Activated effector memory CD4-positive, alpha-beta T cell treated with anti-CD3 and anti-CD28 coated beads, Interleukin-2, amount 50 U/mL, for 16 hours (primary cell): ENCODE measurements at places on chromosomes 5 and 9.
A peak's percentile ranks its signal among the peaks of the same experiment; 100 is the strongest.

- no peak for DNase-seq
These were observed 734.5 kb upstream of the NUDT12 start for GRCh38 chr5:104297076-104297475.

DNA sequence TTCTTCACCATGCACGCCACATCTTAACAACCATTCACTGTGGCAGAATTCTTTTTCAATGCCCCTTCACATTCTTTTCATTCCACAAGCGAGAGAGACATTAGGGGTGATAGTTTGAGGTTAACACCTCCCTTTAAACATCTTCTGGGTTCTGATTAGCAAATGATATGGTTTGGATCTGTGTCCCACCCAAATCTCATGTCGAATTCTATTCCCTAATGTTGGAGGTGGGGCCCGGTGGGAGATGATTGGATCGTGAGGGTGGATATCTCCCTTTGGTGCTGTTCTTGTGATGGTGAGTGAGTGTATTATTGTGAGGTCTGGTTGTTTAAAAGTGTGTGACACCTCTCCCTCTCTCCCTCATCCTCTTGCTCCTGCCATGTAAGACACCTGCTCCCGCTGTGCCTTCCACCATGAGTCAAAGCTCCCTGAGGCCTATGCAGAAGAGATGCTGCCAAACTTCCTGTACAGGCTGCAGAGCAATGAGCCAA is 46.1 kb upstream of the RAI14 start:
- DNase-seq = no peak

GRCh38 chr5:78540335-78541085 is 108.1 kb downstream of the LHFPL2 start:
- no peak for DNase-seq

DNA sequence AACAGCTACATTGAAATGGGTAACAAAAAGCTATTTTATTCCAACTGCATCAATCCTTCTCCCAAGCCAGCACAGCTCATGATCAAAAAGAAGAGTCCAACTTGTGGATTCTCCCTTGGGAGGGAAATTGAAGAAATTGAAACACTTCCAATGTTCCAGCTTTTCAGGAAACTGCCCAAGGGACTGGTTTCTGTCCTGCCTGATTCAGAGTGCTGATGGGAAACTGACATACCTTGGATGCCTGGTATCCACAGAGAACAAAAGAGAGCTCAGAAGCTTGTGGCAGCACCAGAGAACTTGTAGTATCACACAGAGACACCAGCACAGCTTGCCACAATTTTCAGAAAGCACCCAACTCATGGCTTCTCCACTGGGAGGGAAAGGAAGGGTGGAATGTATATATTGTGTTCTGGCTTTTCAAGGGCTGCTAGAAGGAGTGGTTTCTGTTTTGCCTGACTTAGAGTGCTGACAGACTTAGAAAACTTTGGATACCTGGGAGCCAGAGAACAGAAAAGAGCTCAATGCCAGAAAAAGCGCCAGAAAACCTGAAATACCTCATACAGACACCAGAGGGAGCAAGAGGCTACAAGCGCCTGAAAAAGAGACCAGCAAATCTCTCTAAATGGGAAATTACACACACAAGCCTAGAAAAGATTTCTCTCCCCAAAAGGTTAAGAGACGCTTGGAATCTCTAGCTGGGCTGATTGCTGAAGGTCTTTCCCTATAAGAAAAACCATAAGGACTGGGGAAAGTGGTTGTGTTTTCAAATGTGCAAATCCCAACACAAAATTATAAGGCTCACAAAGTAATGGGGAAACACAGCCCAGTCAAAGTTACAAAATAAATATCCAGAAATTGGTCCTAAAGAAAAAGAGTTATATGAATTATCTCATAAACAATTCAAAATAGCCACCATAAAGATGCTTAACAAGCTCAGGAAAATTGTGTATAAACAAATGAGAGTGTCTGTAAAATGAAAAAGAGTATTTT is 178.8 kb downstream of the SPOCK1 start:
- DNase-seq = no peak

DNA sequence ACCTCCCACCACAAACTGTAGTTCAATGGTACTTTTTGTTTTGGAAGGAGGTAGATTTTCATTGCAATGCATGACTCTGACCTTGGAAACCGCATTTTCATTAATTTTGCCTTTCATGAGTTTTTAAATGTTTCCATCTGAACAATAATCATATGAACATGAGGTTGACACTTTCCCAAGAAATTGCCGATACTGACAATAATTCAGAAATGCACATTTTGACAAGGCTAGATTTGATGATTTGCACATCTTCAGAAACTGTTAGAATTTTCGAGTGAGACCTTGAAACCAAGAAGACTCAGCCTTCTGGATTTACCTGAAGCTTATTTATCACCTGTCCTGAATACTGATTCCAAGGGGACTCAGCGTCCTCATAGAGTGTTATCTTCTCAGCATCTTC is 93.8 kb upstream of the NTRK2 start:
- DNase-seq = no peak

DNA sequence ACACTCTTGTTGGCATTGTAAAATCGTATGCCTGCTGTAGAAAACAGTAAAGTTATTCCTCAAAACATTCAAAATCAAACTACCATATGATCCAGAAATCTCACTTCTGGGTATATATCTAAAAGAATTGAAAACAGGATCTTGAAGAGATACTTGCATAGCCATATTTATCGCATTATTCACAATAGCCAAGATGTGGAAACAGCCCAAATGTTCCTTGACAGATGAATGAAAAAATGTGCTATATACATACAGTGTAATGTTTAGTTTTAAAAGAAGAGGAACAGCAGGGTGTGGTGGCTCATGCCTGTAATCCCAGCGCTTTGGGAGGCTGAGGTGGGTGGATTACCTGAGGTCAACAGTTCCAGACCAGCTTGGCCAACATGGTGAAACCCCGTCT is 234.1 kb upstream of the DAB2 start:
- DNase-seq = no peak

DNA sequence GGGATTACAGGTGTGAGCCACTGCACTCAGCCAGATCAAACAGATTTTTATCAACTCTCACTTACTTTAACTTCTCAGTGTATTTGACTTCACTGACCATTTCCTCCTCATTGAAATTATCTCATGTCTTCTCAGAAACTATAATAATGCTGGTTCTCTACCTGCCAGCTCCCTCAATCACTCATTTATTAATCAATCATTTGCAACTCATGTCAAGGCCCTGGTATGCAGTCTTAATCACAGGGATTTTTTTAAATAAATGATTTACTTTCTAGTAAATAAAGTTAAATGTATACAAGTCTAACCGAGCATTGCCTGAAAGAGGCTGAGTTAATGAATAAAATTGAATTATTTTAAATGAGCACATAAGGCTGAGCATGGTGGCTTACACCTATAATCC is 63.3 kb downstream of the PLPP1 start:
- no peak for DNase-seq

DNA sequence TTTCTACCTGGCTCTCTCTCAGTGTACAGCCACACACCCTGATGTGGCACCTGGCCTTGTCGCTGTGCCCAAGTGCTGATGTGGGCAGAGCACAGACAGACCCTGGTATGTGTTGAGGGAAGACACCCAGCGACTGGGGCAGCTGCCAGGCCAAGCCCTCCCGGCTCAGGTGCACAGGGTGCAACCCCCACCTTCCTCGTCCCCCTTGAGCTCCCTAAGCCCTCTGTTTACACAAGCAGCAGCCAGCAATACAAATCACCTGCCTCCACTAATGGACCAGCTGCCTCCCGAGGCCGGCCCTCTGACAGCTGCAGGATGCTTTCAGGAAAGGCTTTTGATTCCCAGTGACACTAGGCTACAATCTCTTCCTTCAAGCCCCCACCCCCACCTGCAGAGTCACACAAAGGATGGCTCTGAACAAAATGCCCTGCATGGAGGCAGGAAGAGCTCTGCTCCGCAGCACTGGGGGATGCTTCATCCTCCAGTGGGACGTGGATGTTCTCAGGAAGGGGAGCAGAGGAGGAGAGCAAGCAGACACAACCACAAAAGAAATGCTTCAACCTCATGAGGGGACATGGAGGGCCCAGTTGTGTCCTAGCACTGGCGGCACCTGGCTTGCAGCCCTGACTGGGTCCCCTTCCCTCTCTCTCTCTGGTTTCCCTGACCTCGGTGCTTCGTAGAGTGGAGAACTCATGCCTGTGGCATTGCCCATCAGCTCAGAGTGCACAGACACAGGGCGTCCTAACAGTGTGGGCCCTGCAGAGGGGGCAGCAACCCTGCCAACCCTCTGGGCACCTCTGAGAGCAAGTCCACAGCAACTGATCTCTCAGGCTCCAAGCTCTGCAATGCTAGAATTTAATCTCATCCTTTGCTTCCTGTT is 140.8 kb downstream of the BARX1 start:
- DNase-seq = peak; percentile 51

DNA sequence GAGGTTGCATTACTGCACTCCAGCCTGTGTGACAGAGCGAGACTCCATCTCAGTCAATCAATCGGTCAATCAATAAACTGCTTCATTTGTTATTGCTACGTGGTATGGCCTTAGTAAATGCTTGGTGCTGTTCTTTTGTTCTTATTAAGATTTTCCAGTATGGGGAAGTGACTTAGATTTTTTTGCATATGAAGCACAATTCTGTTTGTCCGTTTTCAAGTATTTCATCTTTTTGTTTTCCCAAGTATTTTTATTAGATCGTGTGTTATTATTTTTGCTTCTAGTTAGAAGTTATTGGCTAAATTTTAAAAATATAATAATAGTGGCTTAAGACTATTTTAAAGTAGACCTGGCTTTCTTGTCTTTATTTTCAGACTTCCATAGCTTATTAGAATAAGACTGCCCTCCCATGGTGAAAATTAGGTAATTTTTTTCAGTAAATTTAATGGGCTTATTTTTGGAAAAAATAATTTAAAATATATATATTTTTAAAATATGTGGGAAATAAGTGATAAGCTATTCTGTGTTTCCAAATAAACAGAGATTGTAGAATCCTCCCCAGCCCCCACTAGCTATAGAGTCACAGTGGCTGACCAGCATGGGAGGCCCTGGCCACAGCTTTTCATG is 14.7 kb upstream of the OMD start:
- DNase-seq = no peak

DNA sequence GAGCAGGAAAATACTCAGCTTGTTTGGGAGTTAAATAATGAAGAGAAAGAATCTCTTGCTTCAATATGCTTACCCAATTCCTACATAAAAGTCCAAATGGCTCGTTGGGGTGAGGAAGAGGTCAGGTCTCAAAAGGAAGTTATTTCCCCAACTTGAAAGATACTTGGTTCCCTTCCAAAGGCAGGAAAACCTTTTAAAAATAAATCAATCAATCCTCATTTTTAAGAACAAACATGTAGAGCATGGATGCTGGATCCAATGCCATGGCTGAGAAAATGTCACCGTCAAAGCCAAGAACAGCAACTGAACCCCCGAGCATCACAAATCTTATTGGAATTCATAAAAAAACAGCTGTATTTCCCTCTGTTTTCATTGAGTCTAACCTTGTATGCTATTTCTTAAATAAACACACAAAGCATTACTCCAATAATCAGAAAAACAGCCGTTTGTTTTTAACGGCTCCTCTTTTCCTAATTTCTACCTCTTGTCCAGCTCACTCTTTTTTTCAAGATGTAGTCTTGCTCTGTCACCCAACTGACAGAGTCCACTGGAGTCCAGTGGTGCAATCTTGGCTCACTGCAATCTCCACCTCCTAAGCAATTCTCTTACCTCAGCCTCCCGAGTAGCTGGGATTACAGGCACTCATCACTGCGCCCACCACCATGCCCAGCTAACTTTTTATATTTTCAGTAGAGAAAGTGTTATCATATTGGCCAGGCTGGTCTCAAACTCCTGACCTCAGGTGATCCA is 140.7 kb downstream of the GNA14 start:
- DNase-seq = no peak

DNA sequence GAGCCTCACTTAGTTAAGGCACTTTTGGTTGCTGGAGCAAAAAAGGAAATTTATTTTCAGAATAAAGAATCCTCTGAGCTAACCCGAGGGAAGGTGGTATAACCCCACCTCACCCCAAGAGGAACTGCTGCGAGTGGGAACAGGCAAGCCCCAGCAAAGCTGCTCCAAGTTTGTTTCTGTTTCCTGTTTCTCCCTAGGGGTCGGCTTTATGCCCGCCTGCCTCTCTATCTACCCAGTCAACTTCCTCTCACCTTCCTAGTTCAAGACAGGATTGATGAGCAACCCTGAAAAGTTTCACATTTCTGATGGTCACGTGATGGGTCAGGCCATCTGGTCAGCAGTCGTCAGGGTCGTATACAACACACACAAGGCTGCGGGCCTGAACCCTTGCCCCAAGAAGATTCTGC is 31.1 kb downstream of the TRIO start:
- no peak for DNase-seq

- DNase-seq = no peak
These were observed 34.6 kb upstream of the COL15A1 start for GRCh38 chr9:98908897-98909634.

DNA sequence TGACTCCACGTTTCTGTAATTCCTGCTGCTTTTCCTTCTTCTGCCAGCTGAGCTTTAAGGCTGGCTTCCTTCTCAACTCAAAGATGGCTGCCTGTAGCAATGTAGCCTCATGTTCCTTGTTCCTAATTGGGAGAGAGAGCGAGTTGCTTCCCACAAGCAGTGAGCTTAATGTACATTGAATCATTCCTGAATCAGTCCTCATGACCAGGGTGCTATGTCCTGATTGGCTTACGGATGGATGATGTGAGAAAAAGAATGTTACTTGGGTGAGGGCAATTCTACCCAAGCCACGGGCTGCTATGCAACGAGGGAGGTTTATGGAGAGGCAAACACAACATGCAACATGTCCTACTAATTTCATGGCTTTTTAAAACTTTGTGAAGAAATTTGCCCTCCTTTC is 356.2 kb downstream of the RASEF start:
- DNase-seq = no peak

DNA sequence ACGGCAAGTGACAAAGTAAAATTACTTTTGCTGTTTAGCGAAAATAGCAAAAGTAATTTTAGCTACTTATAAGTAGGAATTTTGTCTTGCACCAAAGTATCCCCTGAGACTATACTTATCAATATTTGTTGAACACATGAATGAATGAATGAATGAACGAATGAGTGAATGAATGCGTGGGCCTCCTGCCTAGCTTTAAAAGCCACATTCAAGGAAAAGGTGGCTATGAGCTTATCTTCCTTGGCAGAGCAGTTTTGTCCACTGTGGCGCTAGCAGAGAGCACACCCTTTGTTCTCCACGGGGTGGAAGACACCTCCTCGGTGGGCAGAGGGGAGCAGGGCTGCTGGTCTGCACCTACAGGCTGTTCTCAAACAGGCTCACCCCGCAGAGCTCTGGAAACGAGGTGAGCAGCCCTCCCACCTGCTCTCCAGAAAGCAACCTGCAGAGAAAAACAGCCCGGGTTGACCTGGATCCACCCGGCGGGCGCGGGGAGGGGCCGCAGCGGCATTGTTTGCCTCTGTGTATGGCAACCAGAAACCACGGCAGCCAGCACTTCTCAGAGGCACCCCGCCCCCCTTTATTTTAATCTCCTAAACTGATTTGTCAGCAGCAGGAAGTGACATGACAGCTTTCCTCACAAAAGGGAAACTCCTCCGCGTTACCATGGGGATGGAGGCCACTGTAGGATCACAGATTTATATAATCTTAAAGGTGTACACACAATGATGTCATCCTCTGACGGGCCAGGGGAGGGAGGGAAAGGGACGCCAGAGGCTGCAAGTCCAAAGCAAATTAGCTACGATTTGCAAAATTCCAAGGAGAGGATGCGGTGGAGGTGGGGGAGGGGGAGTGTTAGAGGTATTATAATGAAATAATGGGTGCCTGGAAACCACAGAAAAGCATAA is 5.9 kb downstream of the DUSP1 start:
- peak; percentile 97 for DNase-seq
